ENCODE measurements at places on chromosomes 1 and 21. TPM values are rescaled to one million over a fixed set of nuclear protein-coding genes. Genes with fewer than 3 reads are reported as not detected.

CYP4Z1 gene
- total RNA-seq, result not detected

PHACTR4 gene
- 29.6 TPM for total RNA-seq

TAL1 gene
- total RNA-seq, result not detected

DNA sequence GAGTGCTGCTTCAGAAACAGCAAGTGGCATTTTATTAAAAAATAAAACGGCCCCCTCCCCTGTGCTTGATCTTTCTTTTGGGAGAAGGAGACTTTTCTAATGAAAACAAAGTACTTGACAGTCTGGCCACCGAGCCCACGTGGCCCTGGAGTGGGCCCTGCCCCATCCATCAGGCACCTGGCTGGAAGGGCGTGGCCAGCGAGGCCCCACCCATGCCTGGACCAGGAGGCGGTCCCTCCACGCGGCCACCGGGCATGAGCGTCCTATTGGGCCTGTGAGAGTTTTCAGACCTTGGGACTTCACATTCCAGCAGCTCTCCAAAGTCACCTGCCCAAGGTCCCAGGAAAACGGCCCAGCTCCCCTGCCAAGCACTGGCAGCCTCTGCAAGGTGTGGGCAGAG is 144.7 kb downstream of the CASZ1 start:
- no peaks in the 10 kb centered on the region for H3K4me1 ChIP-seq
- no peak overlapping the region for H3K27ac ChIP-seq
- H3K36me3 ChIP-seq, result no peaks in the 10 kb centered on the region
- H3K4me3 ChIP-seq, result no peak overlapping the region
- no peaks in the 10 kb centered on the region for H3K27me3 ChIP-seq

FCER1A gene
- not detected for total RNA-seq

S100A7A gene
- total RNA-seq, result not detected

DNA sequence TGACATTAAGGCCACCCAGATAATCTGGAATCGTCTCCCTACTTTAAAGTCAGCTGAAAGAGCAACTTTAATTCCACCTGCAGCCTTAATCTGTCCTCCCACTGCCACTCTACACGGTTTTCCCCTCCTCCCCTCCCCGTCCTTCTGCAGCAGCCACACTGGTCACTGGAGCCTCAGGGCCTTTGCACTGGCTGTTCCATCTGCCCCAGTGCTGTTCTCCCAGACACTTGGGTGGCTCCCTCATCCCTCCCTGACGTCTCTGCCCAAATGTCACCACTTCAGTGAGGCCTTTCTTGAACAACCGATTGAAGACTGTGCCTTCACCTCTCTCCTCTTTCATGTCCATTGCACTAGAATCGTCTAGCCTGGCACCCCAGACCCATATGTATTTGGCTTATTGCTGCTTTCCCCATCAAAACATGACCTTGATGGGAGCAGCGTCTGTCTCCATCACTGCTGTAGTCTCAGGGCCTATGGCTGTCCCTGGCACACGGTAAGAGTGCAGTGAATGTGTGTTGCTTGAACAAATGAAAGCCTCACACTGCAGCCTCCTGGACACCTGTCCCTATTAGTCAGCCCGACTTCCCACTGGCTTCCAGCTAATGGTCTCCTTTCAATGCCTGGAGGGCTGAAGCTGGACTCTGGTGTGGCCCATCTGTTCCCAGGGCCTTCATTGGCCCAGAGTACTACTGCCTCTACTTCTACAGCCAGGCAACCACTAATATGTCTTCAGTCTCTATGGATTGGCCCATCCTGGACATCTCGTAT is 10.6 kb upstream of the PRDM16 start:
- H3K36me3 ChIP-seq, result no peaks in the 10 kb centered on the region
- peaks cover 2% of the 10 kb centered on the region for H3K27me3 ChIP-seq
- no peak for DNase-seq
- no peak overlapping the region for H3K4me3 ChIP-seq
- H3K27ac ChIP-seq, result no peak overlapping the region
- H3K4me1 ChIP-seq, result no peaks in the 10 kb centered on the region

USP21 gene
- total RNA-seq, result 32.7 TPM
